Aorta (tissue), 5 donors: ENCODE measurements at places on chromosomes 11 and 22. TPM values are rescaled to one million over a fixed set of nuclear protein-coding genes. Genes with fewer than 3 reads are reported as not detected.

Gene BDNF
- 0.75 TPM for total RNA-seq

Gene HIC2
- 4.7 TPM for total RNA-seq

Gene WBP2NL
- 0.81 TPM for total RNA-seq

Gene QSER1
- total RNA-seq, result 34.3 TPM

Gene RFPL3
- not detected for total RNA-seq

Gene LRRC56
- 1.0 TPM for total RNA-seq

Gene LRRC4C
- total RNA-seq, result 0.91 TPM

Gene DNAJB7
- total RNA-seq, result not detected

Gene LRRC32
- total RNA-seq, result 130 TPM

Gene RBMXL2
- not detected for total RNA-seq

Gene MS4A4E
- total RNA-seq, result 15.5 TPM

Gene FUT4
- 8.7 TPM for total RNA-seq

Gene TRPM5
- total RNA-seq, result not detected

Gene RIBC2
- 1.2 TPM for total RNA-seq

Gene PLAAT3
- total RNA-seq, result 52.5 TPM

Gene SLC7A4
- not detected for total RNA-seq

Gene CASP5
- total RNA-seq, result 2.0 TPM

Gene MMP12
- total RNA-seq, result 0.23 TPM

Gene PARVB
- total RNA-seq, result 28.3 TPM

Gene CRYBB1
- total RNA-seq, result 1.4 TPM

Gene HEPN1
- total RNA-seq, result 0.51 TPM

Gene ZC3H12C
- 17.9 TPM for total RNA-seq

Gene NFRKB
- 19.2 TPM for total RNA-seq

Gene MS4A6E
- 1.3 TPM for total RNA-seq

Gene SLC22A25
- not detected for total RNA-seq

Gene HTR3B
- total RNA-seq, result not detected

Gene CAPN1
- 109 TPM for total RNA-seq

Gene GAS2
- 2.1 TPM for total RNA-seq
